Activated naive CD4-positive, alpha-beta T cell (primary cell): ENCODE measurements at places on chromosomes 5 and 9.

DNA sequence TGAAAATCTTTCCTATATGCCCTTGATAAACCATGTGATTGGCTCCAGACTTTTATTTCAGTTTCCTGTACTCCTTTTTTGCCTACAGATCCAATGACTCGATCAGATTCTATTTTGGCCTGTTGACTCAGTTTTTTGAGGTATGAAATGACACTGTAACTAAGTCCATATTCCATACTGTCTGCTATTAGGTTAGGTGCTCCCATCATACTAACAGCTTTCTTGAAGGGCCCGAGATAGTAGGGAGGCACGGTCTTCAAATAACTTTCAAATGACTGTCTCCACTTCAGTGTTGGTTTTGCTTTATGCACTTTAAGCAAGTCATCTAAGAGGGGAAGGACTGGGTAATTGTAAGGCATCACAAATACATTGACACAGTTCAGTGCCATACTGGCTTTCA is 295.4 kb upstream of the DAB2 start:
- no peak for DNase-seq

DNA sequence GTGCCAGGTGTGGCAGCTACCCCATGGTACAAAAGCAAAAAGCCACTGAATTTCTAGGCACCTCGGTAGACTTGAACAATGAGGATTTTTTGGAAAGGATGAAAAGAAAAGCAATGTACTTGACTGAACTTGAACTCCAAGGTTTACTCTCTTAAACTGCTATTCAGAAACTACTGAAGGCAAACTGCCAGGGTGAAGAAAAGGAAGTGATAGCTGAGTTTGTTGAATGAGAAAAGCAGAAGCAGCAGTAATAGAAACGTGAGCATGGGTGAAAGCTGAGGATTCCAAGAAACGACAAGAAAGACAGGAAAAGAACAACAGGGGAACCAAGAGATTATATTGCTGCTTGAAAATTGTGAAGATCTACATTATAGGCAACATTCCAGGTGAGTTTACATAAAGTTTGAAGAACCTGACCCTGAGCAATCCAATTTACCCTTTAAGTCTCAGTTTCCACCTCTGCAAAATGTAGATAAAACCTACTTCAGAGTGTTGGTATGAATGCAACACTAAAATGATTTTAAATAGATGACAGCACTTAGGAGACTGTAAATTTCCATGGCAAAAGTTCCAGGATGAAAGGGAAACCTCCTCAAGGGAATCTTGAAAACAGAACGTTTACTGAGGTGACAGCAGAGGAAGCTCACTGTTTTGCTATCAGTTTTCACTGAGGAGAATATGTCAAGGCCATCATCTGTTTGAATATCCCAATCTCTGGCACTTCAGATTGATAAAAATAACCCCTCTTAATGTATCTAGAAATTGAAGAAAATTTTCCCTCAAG is 245.8 kb downstream of the SPATA31D1 start:
- no peak for DNase-seq

- no peak for DNase-seq
Measured at GRCh38 chr5:151417712-151418111, 29.7 kb upstream of the SLC36A1 start.

- DNase-seq = no peak
Measured at GRCh38 chr9:131927091-131927490, 152.6 kb downstream of the MED27 start.

GRCh38 chr9:111030492-111030891 is 7.8 kb downstream of the LPAR1 start:
- no peak for DNase-seq

- DNase-seq = no peak
Measured at GRCh38 chr9:79256691-79257213, 315.0 kb upstream of the TLE4 start.

- no peak for DNase-seq
Measured at GRCh38 chr9:98912450-98912849, 31.3 kb upstream of the COL15A1 start.

GRCh38 chr5:121819682-121820261 is 31.9 kb upstream of the FTMT start:
- DNase-seq = no peak

DNA sequence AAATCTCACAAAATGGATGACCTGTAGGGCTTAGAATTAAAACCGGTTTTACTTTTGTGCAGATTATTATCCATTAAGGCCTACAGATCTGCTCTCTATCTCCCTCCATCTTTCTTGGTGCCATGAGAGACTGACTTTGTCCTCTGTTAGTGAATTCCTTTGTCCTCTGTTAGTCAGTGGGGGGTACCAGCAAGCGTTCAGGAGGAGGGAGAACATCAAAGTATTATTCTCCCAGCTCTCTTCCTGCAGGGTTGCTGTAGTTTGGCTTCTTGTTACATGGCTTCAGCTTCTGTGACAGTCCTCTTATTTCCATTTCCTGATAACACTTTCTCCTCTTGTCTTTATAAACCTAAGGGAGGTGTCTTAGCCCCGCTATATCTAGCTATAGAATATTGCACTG is 850.5 kb upstream of the SEMA6A start:
- no peak for DNase-seq

DNA sequence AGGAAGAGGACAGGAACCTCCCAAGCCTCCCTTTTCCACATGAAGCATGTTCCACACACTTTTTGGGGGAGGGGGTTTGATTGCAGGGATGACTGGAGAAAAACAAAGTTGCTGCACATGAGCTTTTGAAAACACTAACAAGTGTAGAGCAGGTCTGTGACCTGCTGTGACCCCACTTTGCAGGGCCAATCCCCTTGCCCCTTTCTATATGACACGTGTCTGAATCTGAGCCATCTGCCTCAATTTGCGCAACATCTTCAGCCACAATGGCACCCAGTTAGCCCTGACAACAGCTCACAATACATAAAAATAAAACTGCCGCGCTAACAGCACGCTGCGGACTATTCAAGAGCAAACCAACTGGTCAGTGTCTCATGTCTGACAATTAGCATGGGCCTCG is 227.8 kb upstream of the TBCA start:
- DNase-seq = no peak

- DNase-seq = no peak
Measured at GRCh38 chr5:177366528-177367322, 9.0 kb downstream of the RGS14 start.

GRCh38 chr9:108310202-108310601 is 545.6 kb downstream of the ACTL7B start:
- DNase-seq = no peak

GRCh38 chr5:132424167-132424880 is 54.8 kb downstream of the SLC22A5 start:
- DNase-seq = no peak

GRCh38 chr9:4550777-4551484 is 60.7 kb downstream of the SLC1A1 start:
- no peak for DNase-seq

- no peak for DNase-seq
Measured at GRCh38 chr5:40813698-40814281, 15.6 kb upstream of the PRKAA1 start.

- DNase-seq = no peak
Measured at GRCh38 chr5:35182910-35183535, 47.3 kb downstream of the PRLR start.

DNA sequence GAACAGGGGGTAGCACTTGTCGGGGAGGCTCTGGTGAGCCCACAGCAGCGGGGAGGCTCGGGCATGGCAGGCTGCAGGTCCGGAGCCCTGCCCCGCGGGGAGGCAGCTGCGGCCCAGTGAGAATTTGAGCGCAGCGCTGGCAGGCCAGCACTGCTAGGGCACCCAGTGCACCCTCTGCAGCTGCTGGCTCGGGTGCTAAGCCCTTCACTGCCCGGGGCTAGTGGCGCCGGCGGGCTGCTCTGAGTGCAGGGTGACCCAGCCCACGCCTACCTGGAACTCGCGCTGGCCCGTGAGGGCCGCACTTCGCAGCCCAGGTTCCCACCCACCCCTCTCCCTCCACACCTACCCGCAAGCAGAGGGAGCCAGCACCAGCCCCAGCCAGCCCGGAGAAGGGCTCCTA is 151.0 kb downstream of the NXNL2 start:
- DNase-seq = no peak

DNA sequence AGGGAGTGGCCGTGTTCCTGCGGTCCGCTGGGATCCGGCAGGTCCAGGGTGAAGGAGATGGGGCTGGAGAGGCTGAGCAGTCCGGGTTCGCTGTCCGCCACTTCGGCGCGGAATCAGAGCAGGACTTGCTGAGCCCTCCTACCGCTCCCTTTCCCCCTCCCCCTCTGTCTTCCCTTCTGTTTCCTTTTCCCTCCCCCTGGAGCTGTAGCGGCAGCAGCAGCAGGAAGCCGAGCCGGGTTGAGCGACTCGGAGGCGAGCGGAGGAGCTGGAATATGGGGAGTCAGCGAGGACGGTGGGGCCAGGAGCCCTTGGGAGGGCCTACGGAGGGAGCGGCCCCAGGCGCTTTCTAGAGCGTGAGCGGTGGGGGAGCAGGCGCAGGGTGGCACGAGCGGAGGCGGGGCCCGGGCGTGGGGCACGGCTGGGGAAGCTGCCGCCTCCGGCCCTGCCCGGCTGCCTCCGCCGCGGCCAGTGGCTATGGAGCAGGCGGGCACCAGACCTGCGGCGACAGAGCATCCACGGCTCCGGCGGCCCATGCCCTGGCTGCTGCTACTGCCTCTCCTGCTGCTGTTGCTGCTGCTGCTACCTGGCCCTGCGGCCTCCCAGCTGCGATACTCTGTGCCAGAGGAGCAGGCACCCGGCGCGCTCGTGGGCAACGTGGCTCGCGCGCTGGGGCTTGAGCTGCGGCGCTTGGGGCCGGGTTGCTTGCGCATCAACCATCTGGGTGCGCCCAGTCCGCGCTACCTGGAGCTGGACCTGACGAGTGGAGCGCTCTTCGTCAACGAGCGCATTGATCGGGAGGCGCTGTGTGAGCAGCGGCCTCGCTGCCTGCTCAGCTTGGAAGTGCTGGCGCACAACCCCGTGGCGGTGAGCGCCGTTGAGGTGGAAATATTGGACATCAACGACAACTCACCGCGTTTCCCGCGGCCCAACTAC is at the start of gene PCDHAC2:
Gene PCDHAC2 (plus strand): TSS at position 184 of the 933 bp plus-strand sequence. CDS start 291 bp downstream, at position 475.
- no peak for DNase-seq

DNA sequence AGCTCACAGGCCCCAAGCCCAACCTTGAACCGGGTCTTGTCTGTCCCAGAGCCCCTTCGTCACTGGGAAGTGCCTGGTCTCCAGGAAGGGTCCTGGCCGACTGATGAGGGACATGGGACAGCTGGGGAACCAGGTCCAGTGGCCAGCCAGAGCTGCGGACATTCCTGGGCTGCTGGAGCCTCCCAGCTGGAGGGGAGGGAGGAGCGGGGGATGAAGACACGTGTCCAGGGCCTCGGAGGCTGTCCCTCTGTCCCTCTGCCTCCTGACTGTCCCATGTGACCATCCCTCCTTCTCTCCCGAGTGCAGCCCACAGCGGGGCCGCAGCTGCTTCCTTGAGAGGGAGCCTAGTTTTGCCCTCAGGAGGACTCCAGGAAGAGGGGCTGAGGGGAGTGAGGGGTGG is 41.7 kb upstream of the UBAC1 start:
- no peak for DNase-seq

GRCh38 chr9:12735665-12736064 is 39.2 kb upstream of the LURAP1L start:
- DNase-seq = no peak

DNA sequence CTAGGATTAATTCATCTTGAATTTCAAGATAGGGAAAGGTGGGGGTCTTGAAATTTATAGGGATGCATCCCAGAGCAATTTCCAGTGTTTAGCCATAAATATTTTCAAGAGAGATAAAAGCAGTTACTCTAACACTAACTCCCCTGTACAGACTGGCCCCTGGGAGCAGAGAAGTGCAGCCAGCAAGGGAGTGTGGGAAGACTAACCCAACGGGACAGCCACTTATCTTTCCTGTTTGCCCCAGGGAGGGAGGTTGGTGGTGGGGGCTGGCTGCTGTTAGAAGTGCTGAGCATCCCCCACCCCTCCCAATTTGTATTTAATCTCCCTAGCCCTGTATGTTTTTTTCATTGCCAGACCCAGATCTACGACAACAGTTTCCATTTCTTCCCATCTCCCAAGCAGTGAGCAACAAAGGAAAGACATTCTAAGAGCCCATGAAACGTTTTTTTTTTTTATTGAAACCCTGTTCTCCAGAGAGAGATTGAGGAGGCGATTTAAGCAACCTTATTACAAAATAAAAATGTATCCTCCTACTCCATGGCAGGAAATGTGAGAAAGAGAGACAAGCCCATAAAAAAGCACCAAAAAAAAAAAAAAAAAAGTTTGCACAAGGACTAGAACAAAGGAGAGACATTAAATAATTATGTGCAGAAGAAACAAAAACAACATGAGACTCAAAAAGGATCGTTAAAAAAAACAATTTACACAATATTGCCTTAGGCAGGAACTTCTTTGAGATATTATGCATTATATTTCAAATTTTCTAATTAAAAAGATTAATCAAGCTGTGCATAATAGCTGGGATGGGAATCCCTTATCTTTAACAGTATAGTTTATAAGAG is 343.4 kb downstream of the ARHGEF28 start:
- DNase-seq = no peak

DNA sequence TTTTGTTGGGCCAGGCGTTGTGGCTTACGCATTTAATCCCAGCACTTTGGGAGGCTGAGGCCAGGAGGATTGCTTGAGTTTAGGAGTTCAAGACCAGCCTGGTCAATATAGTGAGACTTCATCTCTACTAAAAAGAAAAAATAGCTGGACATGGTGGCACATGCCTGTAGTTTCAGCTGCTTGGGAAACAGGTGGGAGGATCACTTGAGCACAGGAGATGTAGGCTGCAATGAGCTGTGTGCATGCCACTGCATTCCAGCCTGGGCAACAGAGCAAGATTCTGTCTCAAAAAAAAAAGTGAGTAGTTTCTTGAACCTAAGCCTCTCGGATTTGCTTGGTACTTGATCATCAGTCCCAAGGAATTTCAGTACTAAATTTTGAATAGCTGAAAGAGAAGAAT is 26.9 kb downstream of the G3BP1 start:
- DNase-seq = no peak

- DNase-seq = no peak
Measured at GRCh38 chr9:111068771-111069170, 30.5 kb upstream of the LPAR1 start.

- DNase-seq = no peak
Measured at GRCh38 chr5:26572480-26572879, 465.9 kb downstream of the CDH9 start.

DNA sequence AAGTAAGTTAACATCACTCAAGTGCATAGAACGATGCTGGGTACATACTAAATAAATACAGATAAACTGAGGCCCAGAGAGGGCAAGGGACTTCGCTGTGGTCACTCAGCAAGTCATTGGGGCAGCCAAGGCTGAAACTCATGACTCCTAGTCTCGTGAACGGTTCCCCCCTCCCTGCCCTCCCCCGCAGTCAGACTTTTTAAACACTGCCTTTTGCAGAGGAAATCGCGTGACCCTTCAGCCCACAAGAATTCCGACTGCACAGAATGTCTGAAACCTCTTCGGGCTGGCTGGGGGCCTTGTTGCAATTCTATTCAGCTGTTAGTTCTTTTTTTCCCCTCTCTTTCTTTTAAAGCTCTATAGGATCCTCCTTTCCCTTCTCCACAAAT is 28.1 kb downstream of the NEK6 start:
- DNase-seq = no peak

GRCh38 chr5:149238540-149238939 is 33.1 kb upstream of the AFAP1L1 start:
- no peak for DNase-seq

GRCh38 chr5:112671687-112672086 is 66.0 kb upstream of the APC start:
- no peak for DNase-seq
